Osteoblast (primary cell): ENCODE measurements at places on chromosomes 16 and 17. TPM values are rescaled to one million over a fixed set of nuclear protein-coding genes. Genes with fewer than 3 reads are reported as not detected.

GRCh38 chr16:54283725-54284318 lies 2.8 kb downstream of the IRX3 start:
- peak; percentile 92 for DNase-seq

The DNAI2 gene
- not detected in 2 replicates for total RNA-seq

- DNase-seq = no peak
These were observed 48.8 kb upstream of the CDH3 start for GRCh38 chr16:68596266-68596665.

- DNase-seq = peak; percentile 80
These were observed 3.4 kb downstream of the SP6 start for GRCh38 chr17:47847341-47848197.

The CLEC3A gene
- total RNA-seq = not detected in 2 replicates

DNA sequence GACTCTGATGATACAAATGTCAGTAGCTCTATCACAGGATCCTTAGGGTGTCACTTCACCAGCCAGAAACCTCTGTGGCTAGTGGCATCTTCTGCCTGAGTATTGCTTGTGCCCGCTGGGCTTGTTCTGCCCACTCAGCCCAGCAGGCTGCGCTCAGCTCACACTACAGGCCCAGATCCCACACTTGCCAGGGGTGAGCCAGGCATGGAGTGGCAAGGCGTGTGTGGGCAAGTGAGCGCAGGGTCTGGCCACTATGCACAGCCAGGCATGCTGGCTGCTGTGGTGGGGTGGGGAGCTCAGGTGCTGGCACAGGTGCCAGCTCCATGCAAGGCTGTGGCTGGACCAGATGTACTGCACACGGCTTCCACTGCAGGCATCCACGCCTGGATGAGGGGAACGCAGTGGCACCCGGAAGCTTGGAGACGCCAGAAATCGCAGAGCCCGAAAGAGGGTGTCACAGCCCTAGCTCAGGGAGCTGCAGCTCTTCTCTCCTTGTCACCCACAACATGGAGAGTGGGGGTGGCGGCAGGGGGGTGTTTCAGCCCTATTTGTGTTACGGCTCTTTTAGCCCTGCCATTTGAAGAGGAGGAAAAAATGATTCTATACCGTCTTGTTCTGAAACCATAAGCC lies 10.2 kb downstream of the CFAP97D1 start:
- DNase-seq = no peak

DNA sequence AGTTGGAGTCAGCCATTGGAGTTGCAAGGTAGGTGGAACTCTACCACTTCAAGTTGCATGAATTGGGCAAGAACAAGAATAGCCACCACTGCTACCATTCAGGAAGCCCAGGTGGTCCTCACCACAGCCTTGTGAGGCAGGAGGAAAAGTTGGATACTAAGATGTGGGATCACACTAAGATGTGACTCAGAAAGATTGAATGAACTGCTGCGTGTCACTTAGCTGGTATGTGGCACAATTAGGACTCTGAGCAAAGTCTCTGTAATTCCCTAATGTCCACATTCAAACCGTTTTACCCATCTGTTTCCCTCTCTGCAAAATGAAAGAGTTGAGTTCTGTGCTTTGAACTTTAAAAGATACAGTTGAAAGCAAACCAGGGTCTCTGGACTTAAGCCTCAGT lies 44.7 kb upstream of the HS3ST3A1 start:
- peak; percentile 57 for DNase-seq

DNA sequence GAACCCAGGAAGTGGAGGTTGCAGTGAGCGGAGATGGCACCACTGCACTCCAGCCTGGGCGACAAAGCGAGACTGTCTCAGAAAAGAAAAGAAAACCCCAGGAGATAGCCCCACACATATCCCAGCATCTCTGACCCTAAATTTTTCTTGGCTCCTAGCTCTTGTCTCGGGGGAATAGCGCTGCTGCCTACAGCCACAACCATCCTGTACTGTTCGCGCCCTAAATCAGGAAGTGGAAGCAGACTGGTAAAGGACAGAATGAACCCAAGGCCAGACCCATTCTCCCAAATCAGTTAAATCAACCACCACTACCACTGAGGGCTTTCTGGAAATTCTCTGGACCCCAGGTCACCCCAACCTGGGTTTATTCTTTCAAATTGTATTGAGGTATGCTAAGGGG lies 1.7 kb downstream of the CTDNEP1 start:
- no peak for DNase-seq

GRCh38 chr17:12302711-12303110 lies 282.0 kb downstream of the MAP2K4 start:
- DNase-seq = no peak

The CTRL gene
- 0.36 and 0.59 TPM in 2 replicates for total RNA-seq

The GDE1 gene
- 74.3 and 77.1 TPM in 2 replicates for total RNA-seq

The VTN gene
- total RNA-seq = under 0.01 TPM in 1 of 2 replicates, not detected in the other

DNA sequence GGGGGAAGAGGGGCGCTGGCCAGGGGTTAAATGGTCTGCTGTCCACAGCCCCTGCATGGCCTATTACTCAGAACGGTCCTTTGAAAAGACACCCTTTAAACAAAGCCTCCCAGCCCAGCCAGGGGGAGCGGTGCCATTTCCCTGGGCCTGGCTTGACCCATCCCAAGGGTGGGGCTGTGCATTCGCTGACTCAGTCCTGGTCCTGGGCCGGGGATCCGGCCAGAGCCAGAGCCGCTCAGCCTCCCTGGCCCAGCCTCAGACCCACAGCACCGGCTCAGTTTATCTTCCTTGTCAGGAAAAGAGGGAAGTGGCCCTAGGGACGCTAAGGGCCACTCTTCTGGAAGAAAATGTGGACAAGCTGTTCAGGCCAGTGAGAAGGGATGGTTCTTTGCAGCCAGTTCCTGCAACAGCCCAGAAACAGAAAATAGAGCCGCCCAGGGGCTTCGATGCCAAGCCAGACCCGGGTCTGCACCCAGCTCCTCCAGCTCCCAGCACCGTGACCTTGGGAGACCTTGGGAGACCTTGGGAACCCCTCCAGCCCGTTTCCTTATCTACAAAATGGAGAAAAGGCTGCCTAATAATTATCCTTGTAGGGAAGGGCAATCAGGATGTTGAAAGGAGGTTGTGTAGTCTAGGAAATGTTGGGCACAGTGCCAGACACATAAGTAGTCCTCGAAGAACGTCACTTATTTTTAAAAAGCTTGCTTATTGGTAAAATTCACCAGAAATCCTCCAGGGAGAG lies 82.5 kb downstream of the ZDHHC7 start:
- DNase-seq = peak; percentile 94

DNA sequence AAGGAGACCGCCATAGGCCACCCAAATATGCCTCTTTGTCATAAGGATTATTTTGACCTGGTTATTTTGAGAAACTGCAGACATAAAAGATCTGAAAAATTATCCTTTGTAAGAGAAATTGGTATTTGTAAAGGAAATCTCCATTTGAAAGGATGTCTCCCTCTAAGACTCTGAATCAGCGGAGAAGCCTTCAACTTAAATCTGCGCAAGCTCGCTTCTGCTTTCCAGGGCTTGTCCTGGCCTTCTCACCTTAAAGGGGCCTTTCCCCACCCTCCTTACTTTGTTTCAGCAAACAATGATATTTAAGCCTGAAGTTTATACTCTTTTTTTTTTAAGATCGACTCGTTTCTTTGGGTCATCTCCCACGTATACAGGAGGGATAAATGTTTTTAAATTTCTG lies 34.5 kb downstream of the HSBP1 start:
- no peak for DNase-seq

The NPW gene
- total RNA-seq = not detected in 2 replicates

DNA sequence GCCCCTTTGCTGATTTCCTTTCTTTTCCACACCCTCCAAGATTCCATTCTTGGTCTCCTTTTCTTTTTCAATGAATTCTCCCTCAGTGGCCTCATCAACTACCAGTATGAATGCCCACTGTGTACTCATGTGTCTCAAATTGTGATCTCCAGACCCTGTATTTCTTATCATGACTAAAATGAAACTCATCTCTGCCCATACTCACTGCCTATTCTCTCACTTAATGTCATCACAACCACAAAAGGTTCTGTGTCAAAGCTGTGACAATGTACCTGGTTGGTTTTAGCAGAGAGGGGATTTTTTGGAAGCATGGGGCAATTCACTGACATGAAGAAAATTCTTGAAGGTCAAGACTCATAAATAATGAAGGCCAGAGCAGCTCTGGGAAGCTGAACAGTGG lies 11.5 kb upstream of the TBX4 start:
- no peak for DNase-seq

DNA sequence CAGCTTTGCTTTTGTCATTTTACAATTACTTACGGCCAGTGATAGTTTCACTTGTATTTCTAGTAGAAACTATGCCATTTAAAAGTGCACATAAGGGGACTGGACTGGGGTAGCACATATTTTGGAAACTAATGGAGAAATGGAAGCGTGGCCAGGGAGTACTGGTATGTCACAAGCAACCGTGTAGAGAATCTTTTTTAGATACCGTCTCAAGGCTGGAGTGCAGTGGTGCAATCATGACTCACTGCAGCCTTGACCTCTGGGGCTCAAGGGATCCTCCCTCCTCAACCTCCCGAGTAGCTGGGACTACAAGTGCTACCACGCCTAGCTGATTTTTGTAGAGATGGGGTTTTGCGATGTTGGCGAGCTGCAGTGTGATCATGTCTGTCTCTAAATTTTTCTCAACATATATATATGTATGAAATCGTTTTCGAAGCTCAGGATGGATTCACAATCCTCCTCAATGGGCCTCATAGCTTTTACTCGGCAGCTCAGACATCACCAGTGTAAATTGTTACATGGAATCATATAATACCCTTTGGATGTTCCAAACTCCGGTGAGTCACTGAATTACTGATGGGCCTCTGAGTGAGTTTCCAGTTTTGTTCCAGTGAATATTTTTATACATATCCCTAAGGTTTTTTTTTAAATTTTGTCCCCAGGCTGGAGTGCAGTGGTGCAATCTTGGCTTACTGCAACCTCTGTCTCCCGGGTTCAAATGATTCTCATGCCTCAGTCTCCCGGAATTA lies 51.7 kb downstream of the ZNF778 start:
- DNase-seq = peak; percentile 95

DNA sequence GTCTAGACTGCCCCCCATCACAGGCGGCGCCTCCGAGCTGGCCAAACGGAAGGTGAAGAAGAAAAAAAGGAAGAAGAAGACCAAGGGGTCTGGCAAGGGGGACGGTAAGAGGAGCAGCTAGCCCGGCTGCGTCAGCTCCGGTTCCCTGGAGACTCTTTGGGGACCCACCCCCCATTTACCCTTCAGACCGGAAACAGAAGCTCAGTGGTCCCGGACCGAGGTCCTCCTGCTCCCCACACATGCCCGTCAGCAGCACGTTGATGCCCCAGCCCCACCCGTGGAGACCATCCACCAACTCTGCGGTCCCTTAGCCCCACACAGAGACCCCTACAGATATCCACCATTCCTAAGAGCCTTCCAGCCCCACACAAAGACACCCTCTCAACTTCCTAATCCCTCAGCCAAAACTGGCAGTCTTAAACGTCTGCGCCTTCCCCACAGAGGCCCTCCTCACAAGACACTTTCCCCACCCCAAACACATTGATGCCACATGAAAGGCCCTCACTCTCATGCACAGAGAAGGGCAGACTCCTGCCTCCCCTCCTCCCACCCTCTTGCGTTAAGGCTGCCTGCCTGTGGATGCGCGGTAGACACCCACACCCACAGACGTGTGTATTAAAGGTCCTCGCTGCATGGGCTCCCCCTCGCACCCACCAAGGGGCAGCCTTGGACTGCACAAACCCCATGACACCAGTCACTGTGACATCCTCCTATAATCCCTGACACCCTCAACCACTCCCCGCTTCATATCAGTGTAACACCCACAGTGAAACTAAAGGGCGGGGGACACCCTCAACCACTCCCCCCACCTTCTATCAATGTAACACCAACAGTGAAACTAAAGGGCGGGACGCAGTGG lies 58.2 kb upstream of the RPH3AL start:
- peak; percentile 87 for DNase-seq

- DNase-seq = peak; percentile 83
These were observed 48.6 kb upstream of the IRX3 start for GRCh38 chr16:54335230-54335629.
